ENCODE measurements at places on chromosomes 3 and 15. TPM values are rescaled to one million over a fixed set of nuclear protein-coding genes. Genes with fewer than 3 reads are reported as not detected.

- DNase-seq = no peak
These were observed 106.8 kb downstream of the TNIK start for GRCh38 chr3:171353423-171353822.

- DNase-seq = no peak
These were observed 25.8 kb downstream of the CRABP1 start for GRCh38 chr15:78365917-78366316.

DNA sequence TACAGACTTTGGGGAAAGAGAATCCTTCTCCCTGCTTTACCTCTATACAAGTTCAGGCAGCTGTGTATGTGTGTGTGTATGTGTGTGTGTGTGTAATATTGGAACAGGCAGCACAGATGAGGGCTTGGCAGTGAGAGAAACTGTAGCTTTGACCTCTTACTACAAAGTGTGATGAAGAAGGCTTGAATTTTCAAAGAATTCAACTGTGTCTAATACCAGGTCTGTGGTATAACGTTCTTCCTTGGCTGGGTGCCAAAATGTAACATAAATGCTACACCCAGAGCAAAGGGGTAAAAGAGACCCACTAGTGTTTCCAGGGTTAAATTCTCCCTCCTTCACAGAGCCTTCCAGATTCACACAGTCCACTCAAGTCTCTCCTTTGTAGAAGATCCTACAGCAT is 51.1 kb downstream of the CHST2 start:
- no peak for DNase-seq

MKRN3 gene
- 9.6 TPM for total RNA-seq

NUSAP1 gene
- 155 TPM for total RNA-seq

ABHD6 gene
- total RNA-seq = 10.8 TPM

GRCh38 chr3:3196148-3196861 is 16.8 kb upstream of the CRBN start:
- DNase-seq = peak; percentile 18

UQCC5 gene
- 102 TPM for total RNA-seq

DNA sequence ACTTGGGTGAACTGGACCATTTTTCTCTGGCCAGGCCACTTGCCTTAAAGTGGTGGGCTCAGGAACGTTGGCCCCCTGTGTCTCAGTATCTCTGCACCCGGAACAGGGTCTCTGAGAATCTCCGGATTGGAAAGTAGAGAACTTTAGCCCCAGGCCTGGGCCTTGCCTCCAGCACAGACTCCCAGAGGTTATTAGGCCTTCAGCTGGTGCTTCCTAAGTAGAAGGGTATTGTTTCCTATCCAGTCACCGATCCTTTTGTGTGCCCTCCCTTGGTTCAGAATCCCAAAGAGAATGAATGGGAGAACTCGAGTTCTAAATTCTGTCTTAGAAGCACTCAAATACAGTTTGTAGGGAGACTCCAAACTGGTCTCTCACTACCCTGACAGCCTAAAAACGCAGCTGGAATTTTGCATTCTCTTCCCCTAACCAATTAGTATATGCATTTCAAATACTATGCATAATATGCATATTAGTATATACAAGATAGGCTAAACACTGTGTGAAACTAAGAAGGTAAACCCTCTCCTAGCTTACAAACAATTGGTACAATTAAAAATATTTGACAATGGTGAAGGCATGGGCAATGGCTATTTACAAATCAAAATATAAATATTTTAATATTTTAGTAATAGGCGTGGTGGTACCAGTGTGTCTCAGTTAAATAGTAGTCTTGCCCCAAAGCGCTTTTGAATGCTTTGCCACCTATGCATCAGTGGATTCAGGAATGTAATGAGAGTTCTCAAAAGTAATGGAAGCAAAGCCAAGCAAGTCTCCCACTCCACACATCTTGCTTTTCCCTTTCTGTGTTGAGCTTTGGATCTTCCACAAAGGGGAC is 48.5 kb upstream of the SLC4A7 start:
- DNase-seq = no peak

CLASP2 gene
- total RNA-seq = 19.7 TPM

GRCh38 chr3:142434503-142434902 is 13.3 kb downstream of the XRN1 start:
- DNase-seq = no peak

FXR1 gene
- total RNA-seq = 109 TPM

- DNase-seq = no peak
These were observed 50.0 kb upstream of the SMAD6 start for GRCh38 chr15:66651913-66652642.

DNA sequence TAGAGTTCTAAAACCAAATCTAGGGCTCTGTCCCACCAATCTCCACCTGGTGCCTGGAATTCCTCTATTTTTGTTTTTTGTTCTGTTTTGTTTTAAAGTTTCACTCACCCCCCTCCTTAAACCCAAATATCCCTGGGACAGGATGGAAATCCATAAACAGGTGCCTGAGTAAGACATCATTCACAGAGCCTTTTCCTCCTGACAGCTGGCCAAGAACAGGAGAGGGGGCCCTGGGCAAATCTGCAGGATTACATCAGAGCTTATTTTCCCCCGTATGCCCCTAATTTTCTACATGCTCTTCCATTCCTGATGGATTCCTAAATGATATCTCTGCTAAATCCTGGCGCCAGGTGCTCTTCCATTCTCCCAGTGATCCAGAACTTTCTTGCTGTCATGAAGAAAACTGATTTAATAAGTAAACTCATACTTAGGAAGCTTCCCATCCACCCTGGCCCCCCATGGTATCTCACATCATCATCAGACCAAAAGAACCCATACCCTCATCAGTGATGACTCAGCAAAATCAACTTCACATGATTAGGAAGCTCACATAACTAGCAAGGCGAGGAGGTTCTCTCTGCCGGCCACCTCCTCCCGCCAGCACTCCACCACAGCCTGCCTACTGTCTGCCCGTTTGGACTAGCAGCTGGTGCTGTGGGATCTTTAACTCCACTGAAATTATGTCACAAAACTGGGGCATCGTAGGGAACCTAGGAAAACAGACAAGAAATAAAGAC is 61.0 kb downstream of the LIPC start:
- no peak for DNase-seq

PPM1L gene
- total RNA-seq = 1.6 TPM

DNA sequence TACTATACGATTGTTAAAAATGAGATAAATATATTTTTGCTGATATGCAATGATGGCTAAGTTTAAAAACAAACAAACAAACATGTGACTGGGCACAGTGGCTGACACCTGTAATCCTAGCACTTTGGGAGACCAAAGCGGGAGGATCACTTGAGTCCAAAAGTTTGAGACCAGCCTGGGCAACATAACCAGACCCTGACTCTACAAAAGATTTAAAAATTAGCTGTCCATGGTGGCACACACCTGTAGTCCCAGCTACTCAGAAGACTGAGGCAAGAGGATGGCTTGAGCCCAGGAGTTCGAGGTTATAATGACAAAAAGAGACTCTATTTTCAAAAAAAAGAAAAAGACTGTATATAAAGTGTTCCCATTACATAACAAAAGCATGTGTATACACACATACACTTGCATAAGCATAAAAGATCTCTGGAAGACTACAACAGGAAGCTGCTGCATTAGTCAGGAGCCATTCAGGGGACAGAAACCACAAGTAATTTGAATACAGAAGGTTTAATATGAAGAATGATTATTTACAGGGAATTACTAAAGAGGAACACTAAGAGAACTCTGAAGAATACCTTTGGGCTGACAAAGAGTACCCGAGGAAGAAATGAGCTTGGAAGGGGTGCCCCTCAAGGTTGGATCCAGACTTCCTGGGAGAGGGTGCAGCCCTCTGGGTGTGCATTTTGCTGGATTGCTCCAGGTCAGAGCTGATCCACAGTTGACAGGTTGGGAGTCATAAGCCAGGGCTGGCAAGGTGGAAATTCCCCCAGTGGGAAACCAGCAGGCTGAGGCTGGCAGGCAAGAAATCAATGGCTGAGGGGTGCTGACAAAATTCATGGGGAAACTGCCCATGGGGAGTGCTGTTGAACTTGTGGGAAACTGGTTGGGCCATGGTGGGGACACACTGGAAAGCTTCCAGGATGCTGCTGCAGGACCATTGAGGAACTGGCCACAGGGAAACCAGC is 9.3 kb upstream of the TM4SF18 start:
- peak; percentile 86 for DNase-seq

- DNase-seq = peak; percentile 13
These were observed 97.4 kb upstream of the KLF13 start for GRCh38 chr15:31228980-31229826.

GRCh38 chr15:44726568-44727484 is 9.5 kb upstream of the TRIM69 start:
- DNase-seq = peak; percentile 96

DNA sequence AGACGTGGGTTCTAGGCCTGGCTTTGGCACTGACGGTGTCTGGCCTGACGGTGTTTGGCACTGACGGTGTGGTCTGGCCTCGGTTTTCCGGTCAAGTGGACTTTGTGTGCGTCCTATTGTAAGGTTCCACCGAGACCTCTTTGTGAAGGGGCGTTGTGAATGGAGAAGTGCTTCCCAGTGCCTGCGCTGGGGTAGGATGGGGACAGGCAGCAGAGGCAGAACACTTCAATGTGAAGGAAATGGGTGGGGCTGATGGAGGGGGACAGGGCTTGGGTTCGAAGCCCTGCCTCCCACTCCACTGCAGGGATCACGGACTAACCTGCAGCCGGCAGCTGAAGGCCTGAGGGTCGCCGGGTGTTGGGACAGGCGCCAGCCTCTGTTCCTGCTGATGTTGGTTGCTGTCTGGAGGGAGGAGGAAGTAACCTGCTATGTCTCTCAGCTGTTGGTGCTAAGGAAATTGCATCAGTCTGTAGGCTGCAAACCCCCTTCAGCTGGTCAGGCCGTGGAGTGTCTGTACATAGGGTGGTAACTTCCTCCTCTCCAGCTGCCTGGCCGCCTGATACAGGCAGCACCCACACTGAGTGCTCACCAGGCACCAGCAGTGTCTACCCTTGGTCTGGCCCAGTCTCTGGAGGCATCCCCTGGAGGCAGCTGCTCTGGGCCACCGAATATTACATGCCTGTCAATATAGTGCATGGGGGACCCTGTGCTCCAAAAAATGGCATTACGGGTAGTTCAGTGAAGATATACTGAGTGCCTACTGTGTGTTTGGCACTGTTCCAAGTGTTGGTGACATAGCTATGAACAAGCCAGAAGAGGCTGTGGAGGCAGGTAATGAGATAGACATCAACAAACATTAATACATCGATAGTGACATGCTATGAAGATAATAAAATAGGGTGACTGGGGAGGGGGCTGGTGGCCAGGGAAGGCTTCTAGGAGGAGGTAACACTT is 1.1 kb downstream of the TM6SF1 start:
- peak; percentile 23 for DNase-seq

INSYN1 gene
- 0.35 TPM for total RNA-seq

ARIH2 gene
- total RNA-seq = 82.2 TPM

DNA sequence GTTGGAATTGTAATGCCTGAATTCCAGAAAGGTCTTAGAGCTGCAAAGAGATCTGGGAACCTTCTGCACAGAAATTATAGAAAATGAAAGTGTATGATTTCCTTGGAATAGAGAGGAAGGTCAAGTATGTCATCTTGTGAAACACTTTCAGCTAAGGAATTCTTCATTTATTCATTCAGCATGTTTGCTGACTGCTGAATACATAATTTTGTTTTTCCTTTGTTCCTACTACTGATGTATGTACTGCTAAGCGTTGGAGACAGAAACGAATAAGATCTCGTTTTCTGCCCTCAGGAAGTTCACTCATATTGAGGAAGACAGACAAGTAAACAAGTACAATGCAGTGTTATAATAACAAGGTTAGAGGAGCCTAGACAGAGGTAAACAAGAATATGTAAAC is 14.3 kb upstream of the IL20RB start:
- DNase-seq = no peak
